ENCODE measurements at places on chromosomes 6 and 20.

DNA sequence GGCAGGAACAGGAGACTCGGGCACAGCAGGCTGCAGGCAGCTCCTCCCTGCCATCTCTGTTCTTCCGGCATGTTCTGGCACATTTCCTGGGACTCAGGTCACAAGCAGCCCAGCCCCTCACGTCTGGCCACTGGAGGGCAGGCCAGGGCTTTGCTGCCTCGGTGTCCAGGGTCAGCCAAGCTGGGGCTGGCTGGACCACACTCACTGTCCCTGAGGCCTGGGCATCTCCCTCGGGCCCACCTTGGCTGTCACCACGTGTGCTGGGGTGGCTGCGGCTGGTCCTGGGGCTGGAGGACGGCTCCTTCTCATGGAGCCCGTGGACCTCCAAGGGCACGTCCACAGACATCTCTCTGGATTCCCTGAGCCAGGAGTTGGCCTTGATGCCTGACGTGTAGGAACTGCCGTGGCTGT is 18.5 kb downstream of the FRMD1 start:
- DNase-seq, result no peak

DNA sequence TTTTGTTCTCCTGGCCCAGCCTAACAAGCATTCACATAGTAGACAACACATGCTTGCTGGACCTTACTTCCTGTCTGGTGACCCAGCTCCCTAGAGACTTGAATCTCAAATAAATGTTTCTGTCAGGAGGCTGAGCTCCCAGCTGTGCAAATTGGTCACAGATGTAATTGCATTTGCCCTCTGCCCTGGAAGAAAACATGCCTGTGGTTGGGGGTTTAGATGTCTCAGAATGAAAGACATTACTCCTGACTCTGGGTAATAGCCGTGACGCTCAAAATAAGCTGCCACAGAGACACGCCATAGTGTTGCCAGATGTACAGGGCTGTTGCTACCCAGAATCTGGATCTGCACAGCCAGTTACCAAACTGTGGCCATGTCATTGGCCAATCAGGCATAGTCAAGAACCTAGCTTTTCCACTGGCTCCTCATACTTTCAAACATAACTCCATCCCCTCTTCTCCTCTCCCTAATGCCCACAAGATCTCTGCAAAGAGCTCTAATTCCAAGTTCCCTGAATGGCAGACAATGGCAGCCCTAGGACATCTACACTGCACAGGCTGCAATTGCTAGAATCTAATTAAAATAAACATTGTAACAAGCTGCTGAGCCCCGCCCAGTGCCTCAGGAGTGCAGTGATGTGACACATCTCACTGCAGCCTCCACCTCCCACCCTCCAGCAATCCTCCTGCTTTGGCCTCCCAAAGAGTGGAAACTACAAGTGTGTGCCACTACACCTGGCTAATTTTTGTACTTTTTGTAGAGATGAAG is 32.8 kb upstream of the GMPR start:
- no peak for DNase-seq

DNA sequence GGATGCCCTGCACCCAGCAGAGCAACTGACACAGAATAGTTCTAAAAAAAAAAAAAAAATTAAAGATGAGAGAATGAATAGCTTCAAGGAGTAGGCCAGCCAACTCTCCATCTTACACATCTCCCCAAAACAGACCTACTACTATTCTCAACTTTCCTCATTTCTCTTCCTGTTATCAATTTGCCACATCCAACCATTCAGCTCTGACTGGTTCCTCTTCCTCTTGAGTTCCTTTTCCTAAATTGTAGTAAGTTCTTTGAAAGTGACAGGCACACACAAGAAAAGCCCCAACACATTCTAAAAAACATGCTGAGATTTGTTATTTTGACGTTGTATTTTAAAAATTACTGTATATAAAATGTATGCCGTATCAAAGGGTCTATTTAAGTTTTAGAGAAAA is 117.2 kb downstream of the PDSS2 start:
- DNase-seq, result no peak

DNA sequence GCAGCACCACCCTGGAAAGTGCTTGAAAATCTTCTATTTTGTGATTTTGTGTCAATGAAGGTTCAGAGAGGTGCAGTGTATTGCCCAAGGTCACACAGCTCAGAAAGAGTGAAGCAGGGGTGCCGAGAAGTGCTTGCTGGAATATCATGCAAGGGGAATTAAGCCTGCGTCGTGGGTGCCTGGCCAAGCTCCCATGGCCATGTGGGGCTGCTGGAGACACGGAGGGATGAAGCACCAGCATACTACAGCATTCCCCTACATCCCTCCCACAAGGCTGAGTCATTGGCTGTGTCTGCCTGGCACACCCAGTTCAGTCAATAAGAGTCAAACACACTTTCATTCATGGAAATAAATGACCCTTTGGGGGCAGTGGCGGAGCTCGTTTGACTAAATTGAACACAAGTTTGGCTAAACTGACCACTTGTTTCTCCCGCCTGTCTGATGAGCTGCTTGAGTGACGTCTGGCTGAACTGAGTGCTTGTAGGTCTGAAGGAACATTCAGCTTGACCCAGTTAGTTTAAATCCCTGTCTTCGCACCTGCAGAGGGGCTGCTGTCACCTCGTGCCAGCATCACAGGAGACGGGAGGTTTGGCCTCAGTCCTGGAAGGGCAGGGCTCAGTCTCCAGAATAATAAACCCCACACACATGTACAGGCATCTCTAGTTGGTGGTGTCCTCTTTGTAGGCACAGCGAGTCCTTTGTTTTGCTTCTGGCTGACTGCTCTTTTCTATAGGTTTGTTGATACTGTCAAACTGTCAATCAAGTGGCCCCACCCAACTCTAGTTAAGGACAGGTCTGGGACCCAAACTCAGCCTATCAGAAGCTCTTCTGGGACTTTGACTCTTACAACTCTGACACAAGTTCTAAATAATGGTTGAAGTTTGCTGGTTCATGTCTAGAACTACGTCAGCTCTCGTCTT is 8.4 kb upstream of the TGM2 start:
- no peak for DNase-seq

DNA sequence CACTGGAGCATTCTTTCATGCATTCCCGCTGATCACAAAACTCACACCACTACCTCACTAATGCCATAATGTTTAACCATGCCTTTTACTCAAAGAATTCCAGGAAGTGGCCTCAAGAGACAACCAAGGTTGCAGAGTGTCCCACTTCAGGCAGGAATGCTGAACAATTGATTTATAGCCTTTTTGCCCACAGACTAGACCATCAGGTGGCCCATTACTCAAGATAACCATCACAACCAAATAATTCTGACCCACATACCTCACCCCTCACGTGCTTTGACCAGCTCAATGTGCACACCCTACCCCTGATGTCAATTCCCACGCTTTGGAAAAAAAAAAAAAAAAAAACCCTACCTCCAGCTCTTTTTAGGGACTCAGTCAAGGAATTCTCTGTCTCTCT is 220.6 kb upstream of the UFL1 start:
- no peak for DNase-seq

DNA sequence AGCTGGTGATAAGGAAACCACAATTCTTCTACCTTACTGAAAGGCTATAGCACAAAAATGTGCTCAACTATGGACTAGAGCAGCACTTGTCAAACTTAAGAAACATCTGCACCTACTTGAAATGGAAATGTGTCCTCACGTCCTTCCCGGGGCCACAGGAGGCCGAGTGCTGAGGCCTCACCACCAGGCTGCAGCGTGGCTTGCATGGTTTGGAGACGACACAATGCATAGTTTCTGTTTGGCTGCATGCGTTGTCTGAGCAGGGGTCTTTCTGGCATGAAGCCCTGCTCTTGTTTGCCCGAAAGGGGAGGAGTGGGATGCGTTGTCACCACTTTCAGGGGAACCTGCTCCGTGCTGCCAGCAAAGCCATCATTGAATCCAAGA is 228.8 kb downstream of the TTLL2 start:
- DNase-seq, result no peak

- no peak for DNase-seq
Measured at GRCh38 chr6:160799801-160800506, 97.9 kb downstream of the PLG start.

Measured in T-helper 2 cell treated with Interferon-gamma antibody and Interleukin-4, amounts not matched to agents 5 μg/mL and 100 μg/mL, for 36 hours (primary cell).